Fibroblast of skin of left biceps (primary cell): ENCODE measurements at places on chromosomes 2 and 18.

DNA sequence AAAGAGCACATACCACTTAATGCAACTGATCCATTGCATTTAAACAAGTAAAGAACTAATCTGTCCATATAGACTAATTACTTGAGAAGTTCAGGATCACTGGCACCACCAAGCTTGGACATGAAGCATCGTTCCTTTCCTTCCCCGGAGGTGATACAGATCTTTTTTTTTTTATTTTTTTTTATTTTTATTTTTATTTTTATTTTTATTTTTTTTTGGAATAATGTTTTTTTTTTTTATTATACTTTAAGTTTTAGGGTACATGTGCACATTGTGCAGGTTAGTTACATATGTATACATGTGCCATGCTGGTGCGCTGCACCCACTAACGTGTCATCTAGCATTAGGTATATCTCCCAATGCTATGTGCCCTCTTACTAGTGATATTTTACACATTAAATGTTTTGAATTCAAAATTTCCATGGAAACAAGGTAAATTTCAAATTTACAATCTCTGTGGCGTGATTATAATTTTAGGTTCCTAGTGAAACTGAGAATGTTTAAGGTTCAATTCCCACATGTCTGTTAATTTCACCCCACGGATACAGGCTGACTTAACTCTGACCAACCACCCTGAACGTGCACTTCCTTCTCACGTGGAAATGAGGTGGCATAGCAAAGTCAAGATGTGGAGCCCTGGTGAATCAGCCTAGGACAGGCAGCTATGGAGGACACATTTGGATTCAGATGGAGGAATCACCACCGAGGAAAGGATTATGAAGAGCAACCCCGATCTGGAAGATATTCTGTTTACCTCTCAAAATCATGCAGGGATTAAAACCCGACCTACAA lies 101.6 kb upstream of the THOC1 start:
- no peak for DNase-seq

DNA sequence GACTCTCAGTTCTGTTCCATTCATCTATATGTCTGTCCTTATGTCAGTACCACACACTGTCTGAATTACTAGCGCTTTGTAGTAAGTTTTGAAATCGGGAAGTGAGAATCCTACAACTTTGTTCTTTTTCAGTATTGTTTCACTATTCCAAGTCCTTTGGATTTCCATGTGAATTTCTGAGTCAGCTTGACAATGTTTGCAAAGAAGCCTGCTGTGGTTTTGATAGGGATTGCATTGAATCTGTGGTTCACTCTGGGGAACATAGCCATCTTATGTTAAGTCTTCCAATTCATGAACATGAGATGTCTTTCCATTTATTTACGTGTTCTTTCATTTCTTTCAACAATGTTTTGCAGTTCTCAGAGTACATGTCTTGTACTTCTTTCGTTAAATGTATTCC lies 15.0 kb downstream of the SLC3A1 start:
- no peak for DNase-seq

- no peak for DNase-seq
Observed at GRCh38 chr2:97761192-97761591, 47.8 kb downstream of the ZAP70 start.

DNA sequence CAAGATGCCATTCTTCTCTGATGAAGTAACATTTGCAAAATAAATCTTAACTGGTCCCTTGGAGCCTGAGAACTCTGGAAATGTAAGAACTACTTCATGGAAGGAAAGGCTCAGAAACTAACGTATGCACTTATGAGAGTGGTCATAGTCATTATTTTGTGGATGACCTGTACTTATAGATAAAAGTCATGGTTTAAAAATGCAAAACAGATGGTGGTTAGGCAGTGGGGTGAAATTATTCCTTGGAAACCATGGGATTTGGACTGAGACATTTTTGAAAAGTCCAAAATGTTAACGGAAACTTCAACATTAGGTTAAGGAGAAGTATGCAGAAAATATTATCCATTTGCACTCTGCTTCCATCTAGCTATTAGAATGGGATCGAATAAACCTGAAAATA lies 223.0 kb downstream of the ICOS start:
- DNase-seq = no peak

- no peak for DNase-seq
Observed at GRCh38 chr18:24657444-24657842, 197.0 kb downstream of the HRH4 start.

DNA sequence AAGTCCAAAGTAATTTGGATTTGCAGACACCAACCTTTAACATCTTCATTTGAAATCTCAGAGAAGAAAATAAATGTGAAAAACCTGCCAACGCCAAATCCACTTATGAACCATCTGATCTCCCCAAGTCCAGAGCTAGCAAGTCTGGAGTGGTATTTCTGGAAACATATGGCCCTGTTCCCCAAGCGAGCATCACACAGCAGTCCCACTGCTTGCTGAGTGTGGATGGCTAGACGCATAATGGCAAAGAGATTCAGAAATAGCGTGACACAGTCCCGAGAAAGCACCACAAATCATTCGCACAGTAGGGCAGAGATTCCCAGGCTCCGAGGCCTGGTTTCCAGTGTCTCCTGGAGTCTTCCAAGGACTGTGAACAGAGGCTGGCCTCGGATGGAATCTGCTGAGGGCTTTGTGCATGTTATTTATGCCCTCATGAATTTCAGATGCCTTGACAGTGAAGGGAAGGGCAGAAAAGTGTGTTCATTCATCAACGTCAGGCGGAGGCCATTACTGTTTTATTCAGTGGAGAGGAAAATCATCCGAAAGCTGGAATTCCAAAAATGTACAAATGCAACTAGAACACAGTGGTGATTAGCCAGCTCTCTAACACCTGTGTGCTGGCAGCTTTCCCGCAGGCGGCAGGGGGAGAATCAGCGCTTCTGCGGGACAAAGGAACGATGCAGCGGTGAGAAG lies 417.0 kb downstream of the EIPR1 start:
- no peak for DNase-seq

DNA sequence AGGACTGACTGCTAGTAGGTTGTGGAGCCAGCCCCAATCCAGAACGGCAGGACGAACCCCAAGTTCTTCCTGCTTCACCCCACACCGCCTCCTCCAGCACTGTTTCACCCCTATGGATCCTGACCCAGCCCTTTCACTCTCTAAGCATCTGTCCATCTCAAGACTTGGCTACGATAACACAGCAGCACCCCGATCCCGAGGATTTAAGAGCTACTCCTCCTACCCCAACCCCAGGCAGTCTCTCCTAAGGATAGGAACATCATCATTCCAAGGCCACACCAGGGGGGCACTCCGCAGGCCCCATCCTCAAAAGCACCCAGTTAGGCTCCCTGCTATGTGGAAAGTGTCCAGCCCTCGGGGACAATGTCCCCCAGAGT lies 645 bp downstream of the KCTD18 start:
- no peak for DNase-seq

GRCh38 chr2:3712424-3712823 lies 9.0 kb downstream of the DCDC2C start:
- no peak for DNase-seq

DNA sequence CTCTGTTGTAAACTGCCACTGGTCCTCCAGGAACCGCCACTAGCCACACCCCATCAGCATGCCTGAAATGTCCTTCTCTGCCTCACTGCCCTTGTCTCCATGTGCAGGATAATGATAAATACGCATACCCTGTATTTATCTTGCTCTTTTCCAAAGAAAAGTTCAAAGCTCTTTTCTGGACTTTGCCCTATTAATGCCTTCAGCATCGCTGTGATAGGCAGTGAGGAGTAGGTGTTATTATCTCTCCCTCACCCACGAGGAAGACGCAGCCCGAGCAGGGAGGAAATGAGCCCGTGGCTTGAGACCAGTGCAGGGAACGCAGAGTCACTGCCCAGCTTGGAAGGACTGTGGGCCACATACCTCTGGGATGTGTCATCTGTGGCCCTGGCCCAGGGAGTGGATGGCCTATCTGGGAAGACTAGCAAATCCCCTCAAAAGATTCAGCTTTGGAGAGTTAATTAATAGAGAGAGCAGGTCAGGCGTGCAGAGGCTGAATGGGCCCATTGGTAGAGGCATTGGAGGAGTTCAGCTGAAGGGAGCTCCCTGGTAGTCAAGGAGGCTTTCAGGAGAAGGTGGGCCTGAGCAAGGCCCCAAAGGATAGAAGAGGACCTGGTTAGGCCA lies 39.5 kb upstream of the MCFD2 start:
- DNase-seq = no peak

DNA sequence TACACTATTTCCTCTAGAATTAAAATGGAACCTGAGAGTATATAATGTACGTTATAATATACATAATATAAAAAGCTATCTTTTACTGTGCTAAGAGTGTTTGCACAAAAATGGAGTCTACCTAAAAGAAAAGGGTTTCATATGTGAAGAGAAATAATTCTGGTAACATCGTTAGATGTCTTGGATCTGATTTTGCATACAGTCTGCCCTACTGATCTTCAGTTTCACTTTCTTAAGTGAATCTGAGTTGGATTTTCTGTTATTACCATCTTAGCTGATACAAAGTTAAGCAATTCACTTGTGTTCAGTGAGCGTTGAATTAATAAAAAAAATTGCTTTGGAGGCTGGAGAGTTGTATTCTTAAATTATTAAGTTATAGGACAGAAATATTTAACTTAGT lies 502.1 kb upstream of the TMEFF2 start:
- no peak for DNase-seq

GRCh38 chr18:8413189-8413588 lies 196.0 kb upstream of the RAB12 start:
- DNase-seq = no peak

DNA sequence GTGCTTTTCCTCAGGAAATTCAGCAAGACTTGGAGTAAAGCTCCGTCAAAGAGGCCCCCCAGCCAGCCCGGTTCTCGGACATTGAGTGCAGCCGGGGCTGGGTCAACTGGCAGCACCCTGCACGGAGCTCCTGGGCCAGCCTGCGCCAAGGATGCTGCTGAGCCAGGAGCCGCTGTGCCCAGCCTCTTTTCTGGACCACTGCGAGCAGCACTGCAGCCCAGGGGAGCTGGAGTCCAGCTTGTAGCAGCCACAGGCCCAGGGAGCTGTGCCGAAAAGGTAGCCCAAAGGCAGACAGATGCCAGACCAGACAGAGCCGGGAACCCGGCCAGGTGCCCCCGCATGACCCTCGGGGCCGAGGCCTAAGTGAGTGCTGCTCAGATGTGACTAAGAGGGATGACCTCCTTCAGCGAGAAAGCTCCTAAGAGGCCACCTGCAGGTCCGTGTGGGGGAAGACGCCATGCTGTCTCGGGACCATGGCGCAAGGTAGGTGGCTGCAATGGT lies 7.3 kb downstream of the CLHC1 start:
- DNase-seq = no peak

GRCh38 chr2:61789807-61790602 lies 63.9 kb downstream of the FAM161A start:
- DNase-seq = no peak

GRCh38 chr2:73895473-73895872 lies 2.7 kb downstream of the ACTG2 start:
- DNase-seq = no peak

DNA sequence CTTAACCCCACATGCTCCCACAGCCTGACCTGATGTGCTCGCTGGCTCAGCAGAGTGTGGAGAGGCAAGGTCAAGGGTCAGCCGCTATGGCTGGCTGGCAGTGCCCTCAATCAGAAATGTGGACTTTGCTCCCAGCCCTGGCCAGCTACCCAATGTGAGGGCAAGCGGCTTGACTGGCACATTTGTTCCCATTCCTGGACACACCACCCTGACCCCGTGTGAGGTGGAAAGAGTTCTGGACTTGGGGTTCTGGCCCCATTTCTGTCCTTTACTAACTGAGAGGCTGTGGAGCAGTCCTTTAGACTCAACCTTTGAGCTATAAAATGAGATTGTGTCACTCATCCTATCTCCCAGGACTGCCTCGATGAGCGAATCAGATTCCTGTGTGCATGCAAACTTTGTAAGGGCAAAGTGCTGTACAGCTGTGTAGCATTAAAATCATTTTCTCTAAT lies 9.1 kb downstream of the THNSL2 start:
- no peak for DNase-seq

DNA sequence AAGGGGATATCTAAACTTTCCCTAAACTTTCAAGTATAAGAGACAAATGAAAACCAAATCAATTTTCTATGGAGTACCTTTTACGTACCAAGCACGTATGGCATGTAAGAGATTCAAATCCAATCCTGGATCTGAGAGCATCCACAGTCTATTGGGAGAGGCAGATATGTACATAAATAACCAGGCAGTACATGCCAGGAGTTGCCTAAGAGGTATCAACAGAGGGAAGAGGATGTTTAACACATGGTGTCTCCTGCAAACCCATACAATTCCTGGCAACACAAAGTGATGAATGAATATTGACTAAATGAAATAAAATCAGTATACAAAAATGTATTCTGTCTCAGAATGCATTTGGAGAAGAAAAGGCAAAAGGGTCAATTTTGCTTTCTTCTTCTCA lies 116.6 kb downstream of the PIGN start:
- DNase-seq = no peak

GRCh38 chr18:11488175-11488574 lies 121.2 kb upstream of the SLC35G4 start:
- DNase-seq = peak; percentile 80

- no peak for DNase-seq
Observed at GRCh38 chr2:63817382-63817781, 24.3 kb upstream of the UGP2 start.

DNA sequence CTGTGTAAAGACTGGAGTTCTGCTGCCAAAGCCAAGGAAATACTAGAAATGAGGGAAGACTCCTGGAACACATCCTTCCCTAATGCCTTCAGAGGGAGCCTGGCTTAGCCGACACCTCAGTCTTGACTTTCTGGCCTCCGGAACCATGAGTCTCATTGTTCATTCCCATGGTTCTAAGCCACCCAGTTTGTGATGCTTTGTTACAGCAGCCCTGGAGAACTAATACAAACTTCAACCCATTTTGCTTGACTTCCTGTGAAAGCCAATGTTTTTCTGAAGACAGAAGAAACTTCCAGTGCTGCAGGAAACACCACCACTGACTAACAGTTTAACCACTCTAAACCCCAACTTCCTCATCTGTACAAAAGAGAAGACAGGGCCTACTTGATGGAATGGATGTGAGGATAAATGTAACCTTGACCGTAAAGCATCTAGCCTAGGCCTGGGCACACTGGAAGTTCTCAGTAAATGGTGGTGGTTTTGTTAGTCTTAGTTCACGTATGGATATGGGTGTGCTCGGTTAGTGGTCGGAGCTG lies 85.9 kb upstream of the RFX8 start:
- DNase-seq = no peak

DNA sequence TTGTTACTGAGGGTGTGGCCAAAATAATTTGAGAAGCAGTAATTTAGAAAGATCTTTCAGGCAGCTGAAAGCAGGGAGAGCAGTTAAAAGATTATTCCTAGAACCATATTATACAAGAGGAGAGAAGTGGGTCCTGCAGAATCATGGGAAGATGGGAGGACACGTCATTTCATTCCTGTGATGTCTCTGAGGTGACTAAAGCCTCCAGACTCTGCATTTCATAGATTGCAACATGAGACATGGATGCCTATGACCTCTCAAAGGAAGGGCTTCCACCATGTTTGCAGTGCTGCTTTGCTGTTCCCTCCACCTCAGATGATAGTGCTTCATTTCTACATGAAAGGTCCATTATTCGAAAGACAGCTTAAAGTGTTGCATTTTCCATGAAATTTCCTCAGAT lies 788.4 kb downstream of the TSN start:
- DNase-seq = no peak
